Frontal cortex (tissue), 4 donors: ENCODE measurements at places on chromosomes 11 and 22. TPM values are rescaled to one million over a fixed set of nuclear protein-coding genes. Genes with fewer than 3 reads are reported as not detected.

DNA sequence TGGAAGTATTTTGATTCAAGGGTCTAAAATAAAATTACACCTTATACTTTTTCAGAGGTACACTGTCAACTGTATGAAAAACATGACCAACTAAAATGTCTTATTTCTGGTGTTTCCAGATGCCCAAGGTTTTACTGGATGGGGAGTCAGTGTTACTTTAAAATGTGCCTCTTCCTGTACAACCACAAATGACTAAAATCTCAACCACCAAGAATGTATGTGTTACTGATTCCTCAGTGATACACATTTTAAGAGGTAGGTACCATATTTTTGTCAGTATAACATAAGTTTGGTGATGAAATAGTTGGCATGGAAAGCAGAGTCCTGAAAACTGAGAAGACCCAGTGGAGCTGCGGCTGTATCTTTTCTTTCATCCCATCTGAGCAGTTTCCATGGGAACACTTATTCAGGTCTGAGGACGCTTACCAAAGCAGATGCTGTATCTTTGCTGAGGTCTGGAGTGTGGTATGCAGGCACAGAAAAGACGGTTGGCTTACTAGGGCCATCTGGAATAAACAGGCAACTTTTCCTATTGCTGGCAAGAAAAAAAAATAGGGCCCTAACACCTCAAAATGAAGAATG is 21.2 kb upstream of the TP53AIP1 start:
- DNase-seq = no peak

- DNase-seq = no peak
These were observed 25.6 kb downstream of the OR2AG2 start for GRCh38 chr11:6746086-6746618.

ZNF143 gene
- total RNA-seq = 23.6 TPM

DNA sequence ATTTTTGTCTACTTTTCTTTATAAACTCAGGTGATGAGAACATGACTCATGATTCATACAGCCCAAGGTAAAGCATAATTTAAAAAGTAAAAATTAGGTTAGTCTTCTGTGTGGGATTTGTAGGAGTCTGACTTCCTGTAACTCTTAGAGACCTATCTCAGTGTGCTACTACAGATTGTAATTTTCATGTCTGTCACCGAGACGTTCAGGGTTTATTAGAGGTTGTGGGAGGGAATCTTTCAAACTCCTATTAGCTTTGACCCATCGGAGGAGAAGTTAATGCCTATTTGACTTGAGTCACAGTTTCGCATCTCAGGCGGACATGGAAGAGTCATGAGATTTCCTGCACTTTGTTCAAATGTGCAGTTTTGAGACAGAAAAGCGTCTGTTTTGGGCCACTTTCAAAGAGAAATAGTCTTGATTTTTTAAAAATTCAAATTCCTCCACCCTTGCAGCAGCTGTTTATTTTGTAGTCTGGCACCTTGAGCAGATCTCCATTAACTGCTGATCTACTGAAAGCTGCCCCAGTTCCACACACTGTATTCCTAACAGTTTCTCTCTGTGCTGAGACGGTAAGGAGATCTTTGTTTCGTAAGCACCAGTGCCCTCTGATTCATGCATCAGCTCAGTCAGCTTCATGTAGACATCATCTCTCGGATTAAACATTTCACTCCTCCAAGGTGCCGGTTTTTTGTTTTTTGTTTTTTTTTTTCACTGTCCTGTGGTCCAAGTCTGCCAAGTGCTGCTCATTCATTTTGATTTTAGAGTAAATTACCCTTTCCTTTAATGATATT is 24.3 kb downstream of the ALKBH3 start:
- DNase-seq = no peak

- no peak for DNase-seq
These were observed 50.4 kb downstream of the ST3GAL4 start for GRCh38 chr11:126405906-126406305.

DNA sequence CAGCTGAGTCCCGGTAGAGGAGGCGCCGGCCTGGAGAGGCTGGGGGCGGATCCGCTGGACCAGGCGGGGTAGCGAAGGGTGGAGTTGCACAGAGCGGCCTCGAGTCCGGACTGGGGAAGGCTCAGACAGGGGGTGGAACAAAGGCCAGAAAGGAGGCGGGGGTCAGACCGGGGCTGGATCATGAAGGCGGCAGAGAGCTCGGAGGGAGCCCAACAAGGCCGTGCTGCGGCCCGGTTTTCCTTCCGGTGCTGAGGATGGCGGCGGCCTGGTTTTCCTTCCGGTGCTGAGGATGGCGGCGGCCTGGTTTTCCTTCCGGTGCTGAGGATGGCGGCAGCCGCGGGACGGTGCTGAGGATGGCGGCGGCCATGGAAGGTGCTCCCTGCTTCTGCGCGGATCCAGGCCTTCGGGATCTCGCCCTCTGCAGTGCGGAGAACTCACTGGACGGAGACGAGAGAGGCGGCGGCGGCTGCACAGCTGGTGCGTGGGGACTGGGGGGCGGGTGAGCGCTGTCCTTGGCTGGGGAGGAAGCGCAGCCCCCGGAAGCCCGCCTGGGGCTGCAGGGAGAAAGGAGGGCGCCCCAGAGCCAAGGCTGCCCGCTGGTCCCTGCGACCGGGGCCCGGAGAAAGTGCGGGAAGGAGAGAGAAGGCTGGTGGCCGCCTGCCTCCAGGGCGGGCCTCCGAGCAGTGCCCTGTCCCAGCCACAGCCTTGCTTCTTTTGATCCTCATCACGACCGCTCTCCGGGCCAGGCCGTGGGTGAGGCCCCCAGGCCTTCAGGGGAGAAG is 350.4 kb upstream of the B3GAT1 start:
- no peak for DNase-seq

DNA sequence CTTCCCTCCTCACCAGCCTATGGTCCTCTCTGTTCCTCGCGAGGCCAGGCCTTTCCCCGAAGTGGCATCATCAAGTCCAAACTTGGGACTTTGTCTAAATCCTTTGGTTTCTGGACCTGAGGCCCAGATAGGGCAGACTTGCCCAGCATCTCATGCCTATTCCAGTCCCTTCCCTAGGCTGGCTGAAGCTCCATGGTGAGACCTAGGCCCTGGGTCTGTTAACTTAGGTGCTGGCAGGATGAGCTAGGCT is 11.5 kb downstream of the RELA start:
- DNase-seq = no peak

LRRC32 gene
- total RNA-seq = 0.41 TPM

- no peak for DNase-seq
These were observed 1075.3 kb downstream of the TBC1D22A start for GRCh38 chr22:47837703-47838102.

DNA sequence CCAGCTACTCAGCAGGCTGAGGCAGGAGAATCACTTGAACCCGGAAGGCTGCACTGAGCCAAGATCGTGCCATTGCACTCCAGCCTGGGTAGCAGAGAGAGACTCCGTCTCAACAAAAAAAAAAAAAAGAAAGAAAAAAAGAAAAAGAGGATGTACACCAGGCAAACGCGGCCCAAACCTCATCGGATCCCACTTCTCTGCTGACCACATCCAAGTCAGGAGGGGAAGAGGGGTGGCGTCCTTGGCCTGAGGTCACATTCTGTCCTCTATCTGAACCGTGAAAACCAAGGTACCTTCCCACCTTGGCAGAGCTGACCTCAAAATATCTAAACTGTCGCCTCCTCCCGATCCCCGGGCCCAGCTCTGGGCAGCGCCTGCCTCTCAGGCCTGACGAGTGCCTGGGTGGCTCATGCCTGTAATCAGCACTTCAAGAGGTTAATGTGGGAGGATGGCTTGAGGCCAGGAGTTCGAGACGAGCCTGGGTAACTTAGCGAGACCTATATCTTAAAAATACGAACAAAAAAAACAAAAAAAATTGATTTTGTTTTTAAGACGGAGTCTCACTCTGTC is 25.1 kb downstream of the RGL4 start:
- DNase-seq = no peak

ADAMTS15 gene
- 2.4 TPM for total RNA-seq
